Brain pericyte (primary cell): ENCODE measurements at places on chromosomes 5 and 9.

DNA sequence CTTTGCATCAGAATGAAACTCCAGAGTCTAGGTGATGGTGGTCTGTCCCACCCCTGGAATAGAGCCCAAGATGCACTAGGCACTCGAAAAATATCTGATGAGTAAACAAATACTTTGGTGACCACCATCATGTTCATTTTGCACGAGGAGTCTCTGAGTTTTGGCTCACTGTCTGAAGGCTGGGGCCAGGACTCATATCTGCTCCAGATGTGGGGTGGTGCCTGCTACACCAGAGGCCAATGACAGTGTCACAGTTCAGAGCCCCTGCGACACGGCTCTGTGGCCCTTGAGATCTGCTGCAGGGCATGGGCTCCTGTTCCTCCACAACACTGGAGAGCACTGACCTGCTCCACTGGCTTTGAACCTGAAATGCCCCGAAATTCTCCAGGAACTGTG is 164.6 kb downstream of the ROR2 start:
- no peak for DNase-seq

DNA sequence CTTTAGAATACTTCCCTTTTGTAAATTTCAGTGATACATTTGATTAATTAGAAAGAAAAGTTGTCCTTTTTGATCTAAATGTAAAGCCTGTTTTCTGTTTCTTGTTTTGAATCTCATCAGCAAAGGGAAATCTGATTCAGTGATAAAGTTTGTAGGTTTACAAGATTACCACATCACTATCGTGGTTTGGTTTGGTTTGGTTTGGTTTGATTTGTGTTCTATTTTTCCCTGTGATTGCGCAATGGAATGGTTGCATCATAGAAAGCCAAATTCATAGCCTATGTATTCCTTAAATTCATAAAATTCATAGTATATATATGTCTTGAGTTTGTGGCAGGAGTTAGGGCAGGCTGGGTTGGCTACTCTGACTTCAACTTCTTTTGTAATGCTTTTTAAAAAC is 15.2 kb downstream of the SRFBP1 start:
- no peak for DNase-seq

- peak; percentile 7 for DNase-seq
Observed at GRCh38 chr9:122941582-122942234, 888 bp downstream of the RABGAP1 start.

GRCh38 chr5:116437922-116438578 is 136.6 kb downstream of the SEMA6A start:
- no peak for DNase-seq

DNA sequence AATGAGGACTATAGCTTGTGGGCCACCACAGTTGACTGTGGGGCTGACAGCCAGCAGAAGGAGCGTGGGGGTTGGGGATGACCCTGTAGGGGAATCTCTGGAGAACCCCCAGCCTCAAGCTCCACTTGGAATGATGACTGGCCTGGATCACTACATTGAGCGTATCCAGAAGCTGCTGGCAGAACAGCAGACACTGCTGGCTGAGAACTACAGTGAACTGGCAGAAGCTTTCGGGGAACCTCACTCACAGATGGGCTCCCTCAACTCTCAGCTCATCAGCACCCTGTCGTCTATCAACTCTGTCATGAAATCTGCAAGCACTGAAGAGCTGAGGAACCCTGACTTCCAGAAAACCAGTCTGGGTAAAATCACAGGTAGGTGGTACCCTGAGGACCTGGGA is 128.4 kb upstream of the DMRT1 start:
- no peak for DNase-seq

DNA sequence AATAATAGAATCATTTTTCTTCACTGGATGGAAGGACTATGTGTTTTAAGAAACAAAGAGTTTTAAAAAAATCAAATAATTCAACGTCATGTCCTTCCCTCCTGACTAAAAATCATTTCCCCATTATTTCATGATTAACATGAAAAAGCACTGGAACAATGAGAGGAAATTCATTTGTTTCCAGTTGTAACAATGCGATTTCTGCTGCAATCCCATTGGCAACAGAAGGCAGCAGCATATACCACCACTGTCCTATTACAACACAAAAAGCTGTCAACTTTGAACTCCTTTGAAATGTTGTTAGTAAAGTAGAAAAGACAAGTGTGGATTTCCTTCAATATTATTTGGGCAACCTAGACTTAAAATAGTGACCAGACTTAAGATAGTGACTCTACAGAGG is 3.1 kb downstream of the C5orf63 start:
- no peak for DNase-seq
